ENCODE measurements at places on chromosomes 11 and 22.
A peak's percentile ranks its signal among the peaks of the same experiment; 100 is the strongest.

- DNase-seq: no peak
Measured at GRCh38 chr11:85619499-85619898, 7.6 kb downstream of the DLG2 start.

DNA sequence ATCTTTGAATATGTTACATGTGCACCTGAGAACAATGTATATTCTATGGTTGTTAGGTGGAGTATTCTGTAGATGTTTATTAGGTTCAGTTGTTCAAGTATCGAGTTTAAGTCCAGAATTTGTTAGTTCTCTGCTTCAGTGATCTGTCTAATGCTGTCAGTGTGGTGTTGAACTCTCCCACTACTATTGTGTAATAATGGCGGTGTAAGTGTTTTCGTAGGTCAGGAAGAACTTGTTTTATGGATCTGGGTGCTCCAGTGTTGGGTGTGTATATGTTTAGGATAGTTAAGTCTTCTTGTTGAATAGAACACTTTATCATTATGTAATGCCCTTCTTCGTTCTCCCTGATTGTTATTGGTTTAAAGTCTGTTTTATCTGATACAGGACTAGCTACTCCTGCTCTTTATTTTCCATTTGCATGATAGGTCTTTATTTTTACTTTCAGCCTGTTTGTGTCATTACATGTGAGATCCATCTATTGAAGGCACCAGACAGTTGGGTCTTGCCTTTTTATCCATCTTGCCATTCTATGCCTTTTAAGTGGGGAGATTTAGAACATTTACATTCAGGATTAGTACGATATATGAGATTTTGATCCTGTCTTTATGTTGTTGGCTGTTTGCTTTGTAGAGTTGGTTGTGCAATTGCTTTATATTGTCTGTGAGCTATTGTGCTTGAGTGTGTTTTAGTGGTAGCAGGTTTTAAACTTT is 121.6 kb downstream of the DDX10 start:
- no peak for DNase-seq

- DNase-seq: no peak
Measured at GRCh38 chr22:38177926-38178604, 3.6 kb downstream of the PLA2G6 start.

GRCh38 chr11:74604311-74604710 is 11.9 kb downstream of the POLD3 start:
- DNase-seq: no peak

DNA sequence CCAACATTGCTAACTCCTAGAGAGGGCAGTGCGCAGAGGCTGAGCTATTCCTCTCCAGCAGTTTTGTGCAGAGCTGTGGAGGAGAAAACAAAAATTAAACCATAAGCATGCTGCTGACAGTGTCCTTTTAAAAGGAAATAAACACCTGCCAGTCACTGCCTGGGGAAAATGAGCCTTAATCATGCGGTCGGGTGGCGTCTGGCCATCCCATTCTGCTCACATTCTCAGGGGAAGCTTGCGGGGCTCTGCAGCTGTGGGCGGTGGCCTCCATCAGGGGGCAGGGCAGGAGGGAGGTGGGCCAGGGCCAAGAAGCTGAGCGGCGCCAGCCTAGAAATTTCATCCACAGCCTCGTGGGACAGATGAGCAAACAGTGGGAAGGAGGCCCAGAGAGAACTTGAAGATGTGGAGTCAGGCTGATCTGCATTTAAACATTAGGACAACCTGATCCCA is 71.0 kb upstream of the TP53I11 start:
- no peak for DNase-seq

DNA sequence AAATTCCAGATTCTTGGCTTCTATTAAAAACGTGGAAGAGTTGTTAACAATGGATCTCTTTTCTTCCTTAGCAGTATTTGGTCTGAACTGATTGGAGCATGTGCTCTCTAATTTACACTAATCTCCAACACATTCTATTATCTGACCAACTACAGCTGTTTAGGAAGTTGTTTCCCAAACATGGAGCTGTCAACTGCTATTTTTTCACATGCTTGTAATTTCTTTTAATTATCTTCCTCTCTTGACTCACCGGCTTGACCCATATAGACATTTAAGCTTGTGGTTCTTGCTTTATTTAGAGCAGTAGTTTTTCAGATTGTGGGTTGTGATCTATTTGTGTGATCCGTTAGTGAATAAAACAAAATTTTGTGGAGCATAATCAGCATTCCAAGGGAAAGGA is 40.8 kb downstream of the CTNND1 start:
- DNase-seq: no peak

DNA sequence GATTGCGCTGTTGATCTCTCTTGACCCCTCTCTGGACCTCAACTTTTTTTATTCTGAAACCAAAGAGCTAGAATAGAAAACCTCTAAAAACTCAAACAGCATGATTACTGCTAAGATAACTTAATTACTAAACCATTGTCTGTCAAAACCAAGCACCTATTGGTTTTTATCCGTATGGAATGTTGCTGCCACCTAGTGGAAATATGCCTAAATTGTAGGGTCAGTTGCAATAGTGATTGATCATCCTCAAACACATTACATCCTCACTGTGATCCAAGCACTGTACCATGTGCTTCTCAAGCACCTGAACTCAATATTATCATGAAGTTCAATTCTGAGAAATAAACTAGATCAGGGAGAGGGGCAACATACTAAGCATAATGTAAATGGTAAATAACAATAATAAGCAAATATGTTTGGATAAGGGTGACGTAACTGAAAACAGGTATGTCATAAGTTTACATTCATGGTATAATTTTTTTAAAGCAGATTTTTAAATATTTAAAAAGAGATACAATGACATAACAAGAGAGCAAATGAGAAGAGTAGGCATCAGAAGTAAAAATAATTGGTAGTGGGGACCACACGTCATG is 3.8 kb upstream of the OR5A2 start:
- DNase-seq: peak; percentile 65

GRCh38 chr11:95414217-95414616 is 183.2 kb upstream of the SESN3 start:
- no peak for DNase-seq

- no peak for DNase-seq
Measured at GRCh38 chr22:27460591-27461347, 340.8 kb downstream of the MN1 start.

DNA sequence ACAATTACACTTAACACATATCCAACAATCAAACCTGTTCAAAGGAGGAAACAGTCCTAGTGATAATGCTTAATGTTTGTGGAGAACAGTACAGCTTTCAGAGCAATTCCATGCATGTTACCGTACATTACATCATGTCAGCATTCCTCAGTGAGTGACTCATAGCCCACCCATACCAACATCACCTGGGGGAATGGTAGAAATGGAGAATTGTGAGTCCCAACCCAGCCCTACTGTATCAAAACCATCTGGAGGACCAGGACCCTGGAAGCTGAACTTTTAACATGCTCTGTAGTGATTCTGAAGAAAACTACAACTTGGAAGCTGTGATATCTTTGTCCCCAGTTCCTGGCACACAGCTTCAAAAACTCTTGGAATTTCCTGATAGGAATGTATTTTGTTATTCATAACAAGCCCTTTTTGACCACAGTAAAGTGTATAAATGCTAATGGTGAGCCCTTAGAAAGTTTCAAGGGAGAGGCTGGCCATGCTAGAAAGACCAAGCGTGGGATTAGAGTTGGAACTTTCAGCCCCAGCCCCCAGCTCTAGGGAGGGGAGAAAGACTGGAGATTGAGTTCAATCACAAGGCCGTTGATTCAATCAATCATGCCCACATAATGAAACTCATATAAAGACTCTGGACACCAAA is 301.1 kb downstream of the BUD13 start:
- DNase-seq: peak; percentile 4

- peak; percentile 32 for DNase-seq
Measured at GRCh38 chr11:47786373-47786772, 19.2 kb upstream of the FNBP4 start.

GRCh38 chr11:88414981-88415413 is 77.5 kb upstream of the CTSC start:
- DNase-seq: no peak

GRCh38 chr11:123174196-123175183 is 20.6 kb downstream of the CLMP start:
- no peak for DNase-seq

DNA sequence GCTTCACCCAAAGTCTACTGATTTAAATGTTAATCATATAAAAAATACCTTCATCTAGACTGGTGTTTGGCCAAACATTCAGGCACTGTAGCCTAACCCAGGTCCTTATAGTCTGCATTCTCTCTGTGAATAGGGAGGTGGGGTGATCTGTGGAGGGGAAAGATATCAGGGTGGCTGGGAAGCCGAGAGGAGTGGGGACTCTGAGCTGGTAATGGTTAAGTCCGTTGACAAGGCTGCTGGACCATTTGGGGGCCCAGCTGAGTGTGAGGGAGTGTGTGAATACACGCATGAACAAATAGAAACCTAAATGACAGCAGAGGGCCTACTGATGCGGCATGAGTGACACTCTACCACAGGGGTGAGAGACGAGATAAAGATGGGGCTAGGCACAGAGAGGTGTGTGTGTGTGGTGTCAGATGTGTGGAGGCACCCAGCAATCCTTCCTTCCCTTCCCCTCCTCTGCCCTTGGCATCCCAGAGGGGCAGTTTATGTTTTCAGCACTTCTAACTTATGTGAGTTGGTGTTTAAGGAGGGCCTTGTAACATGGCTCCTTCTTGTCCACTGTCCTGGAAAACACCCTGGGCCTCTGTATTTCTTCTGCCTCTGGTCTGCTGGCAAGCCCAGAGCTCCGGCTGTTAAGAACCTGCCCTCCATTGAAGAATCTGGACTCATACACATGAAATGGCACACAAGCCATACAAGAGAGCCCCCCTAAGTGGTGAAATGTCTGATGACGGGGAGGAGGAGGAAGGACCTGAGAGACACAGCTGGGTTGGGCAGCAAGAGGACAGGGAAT is 249.1 kb upstream of the TBCEL start:
- no peak for DNase-seq

DNA sequence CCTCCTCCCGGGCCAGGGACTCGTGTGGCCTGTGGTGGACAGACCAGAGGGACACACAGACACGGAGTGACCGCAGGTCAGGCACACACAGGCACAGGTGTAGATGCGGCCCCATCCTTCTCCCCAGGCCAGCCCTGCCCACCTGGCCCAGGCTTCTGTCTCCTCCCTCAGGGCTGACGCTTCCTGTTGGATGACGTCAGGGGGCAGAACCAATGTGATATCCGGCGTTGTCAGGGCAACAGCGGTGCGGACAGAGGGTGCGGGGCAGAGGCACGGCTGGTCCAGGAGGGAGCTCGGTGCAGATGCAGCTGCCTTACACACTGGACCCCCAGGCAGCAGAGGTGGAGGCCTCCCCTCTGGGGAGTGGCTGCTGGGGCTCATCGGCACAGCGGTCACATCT is 2.9 kb upstream of the TUBGCP6 start:
- peak; percentile 42 for DNase-seq

GRCh38 chr11:40255457-40255856 is 1204.0 kb downstream of the LRRC4C start:
- no peak for DNase-seq

GRCh38 chr22:39457556-39458443 is 988 bp downstream of the MGAT3 start:
- peak; percentile 63 for DNase-seq

GRCh38 chr11:69655479-69656428 is 14.8 kb downstream of the CCND1 start:
- no peak for DNase-seq

- no peak for DNase-seq
Measured at GRCh38 chr22:46087336-46087690, 63.0 kb upstream of the PPARA start.

DNA sequence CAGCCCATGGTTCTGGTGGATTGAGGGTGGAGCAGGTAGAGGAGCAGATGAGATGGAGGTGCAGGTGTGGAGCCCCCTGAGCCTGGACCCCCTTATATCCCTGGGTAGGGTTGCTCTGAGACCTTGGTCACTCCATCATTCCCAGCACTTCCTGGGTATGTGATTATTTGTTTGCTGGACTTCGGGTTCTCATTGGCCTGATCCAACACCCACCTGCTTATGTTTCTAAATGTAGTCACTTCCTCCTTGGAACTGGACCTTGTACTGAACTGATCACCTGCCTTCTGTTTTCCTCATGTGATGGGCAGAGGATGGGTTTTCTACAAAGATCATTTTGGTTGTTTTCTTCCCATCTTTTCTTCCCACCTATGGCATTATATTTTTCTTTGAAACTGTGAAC is at the start of gene KRTAP5-4:
Gene KRTAP5-4 (minus strand): TSS at position 53 of the 400 bp plus-strand sequence. CDS start 45 bp downstream, at position 8.
- no peak for DNase-seq

- DNase-seq: no peak
Measured at GRCh38 chr11:92738276-92738675, 231.2 kb upstream of the MTNR1B start.

GRCh38 chr11:61516675-61517572 is 8.4 kb downstream of the LRRC10B start:
- DNase-seq: peak; percentile 68

- no peak for DNase-seq
Measured at GRCh38 chr11:19652623-19653375, 59.8 kb upstream of the NAV2 start.

DNA sequence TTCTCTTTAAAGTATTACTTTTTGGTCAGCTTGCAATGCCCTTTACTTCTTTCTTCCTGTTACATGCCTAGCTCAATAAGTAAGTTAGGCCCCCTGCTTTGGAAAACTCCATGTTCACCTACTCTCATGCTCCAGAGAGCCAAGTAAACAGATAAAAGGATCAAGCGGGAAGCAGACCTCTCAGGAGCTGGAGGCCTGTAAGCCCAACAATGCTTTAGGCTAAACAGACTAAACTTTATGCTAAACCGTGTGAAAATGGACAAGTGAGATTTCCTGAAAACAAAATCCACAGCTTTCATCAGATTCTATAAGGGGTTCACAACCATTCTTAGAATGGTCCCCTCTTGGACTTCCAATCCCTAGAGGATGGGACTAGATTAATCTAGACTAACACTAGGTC is 40.2 kb downstream of the CELF1 start:
- DNase-seq: no peak

- DNase-seq: no peak
Measured at GRCh38 chr11:103433386-103434072, 324.3 kb downstream of the DYNC2H1 start.

- DNase-seq: no peak
Measured at GRCh38 chr11:73465871-73466270, 89.7 kb downstream of the RELT start.

DNA sequence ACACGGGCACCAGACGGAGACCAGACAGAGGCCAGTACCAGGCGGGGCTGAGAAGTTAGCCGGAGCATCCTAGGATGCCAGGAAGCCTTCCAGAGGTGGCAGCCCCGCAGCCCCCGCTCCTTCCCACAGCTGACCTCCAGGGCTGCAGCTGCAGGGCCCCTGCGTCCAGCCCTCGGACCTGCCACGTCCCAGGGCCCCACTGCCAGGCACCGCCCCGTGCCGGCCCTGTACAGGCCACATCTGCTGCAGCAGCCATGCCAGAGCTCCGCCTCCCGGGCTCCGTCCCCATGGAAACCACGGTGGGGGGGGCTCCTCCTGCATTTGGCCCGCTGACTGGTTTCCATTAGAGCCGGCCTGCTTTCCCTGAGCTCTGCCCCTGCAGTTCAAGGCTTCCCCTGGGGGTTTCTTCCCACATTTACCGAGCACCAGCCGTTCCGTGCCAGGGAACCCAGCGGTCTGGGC is 62.5 kb upstream of the PPARA start:
- peak; percentile 23 for DNase-seq
